ENCODE measurements at places on chromosomes 11 and 22.

- DNase-seq, result peak; percentile 44
Observed at GRCh38 chr11:65112546-65113360, 1.1 kb downstream of the TM7SF2 start.

- no peak for DNase-seq
Observed at GRCh38 chr22:30057375-30057774, 22.9 kb upstream of the HORMAD2 start.

DNA sequence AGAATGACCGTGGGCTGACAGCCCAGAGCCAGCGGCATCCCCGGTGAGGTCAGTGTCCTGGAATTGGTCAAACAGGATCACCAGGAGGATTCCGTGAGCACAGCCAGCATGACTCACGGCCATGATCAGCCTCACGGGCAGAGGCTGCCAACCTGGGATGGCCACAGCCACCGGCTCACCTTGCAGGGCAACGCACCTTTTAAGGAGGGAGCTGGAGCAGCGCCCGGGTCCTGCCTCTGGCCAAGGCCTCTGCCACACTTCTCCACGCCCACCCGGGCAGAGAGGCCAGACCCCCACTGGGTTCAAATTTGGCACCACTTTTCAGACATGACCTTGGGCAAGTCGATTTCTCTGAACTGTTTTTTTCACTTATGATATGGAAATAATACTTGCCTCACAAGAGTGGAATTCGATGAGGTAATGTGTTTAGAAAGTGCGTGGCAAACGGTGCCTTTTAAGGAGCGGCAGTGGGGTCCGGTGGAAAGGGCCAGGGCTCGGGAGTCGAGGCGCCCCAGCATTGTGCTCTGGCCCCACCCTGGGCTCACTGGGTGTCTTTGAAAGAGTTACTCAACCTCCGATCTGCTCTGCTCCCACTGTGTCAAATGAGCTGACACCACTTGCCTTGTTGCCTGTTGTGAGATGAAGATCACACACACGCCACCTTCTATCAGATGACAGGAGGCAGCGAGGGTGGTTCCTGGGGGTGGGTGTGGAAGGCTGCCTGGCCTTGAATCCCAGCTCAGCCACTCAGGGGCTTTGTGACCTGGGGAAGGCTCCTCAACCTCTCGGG is 16.0 kb downstream of the TXN2 start:
- DNase-seq, result no peak

- no peak for DNase-seq
Observed at GRCh38 chr22:24060375-24060788, 49.3 kb downstream of the CABIN1 start.

DNA sequence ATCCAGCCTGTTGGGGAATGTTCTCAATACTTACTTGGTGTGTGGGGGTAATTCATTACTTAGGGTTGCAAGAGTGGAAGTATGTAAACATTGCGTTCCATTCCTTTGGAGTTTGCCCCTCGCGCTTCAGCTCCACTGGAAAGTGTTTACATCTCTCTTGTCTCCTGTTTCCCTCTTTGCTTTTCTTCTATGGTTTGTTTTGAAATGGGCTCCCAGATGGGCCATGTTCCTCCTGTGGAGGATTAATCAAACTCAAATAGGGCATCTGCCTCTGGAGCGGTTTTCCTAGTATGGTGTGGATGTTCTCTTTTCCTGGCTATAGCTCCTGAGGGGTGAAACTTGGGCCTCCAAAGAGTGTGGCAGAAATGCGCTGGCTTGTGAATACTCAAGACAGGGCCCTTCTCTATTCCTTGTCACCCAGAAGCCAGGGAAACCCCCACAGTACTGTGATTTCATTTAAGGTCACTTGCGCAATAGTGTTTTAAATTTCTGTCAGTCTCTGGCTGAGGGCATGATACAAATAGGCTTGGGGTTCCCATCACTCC is 51.9 kb downstream of the CD44 start:
- no peak for DNase-seq

- no peak for DNase-seq
Observed at GRCh38 chr11:119258983-119259382, 52.8 kb downstream of the CBL start.

GRCh38 chr11:72736452-72737069 is 15.6 kb downstream of the ARAP1 start:
- DNase-seq, result no peak

Measured in HAP-1 (cell line).